M059J (cell line): ENCODE measurements at places on chromosomes 11 and 22. TPM values are rescaled to one million over a fixed set of nuclear protein-coding genes. Genes with fewer than 3 reads are reported as not detected.

MTCH2 gene
- total RNA-seq: 138 and 204 TPM in 2 replicates

DNA sequence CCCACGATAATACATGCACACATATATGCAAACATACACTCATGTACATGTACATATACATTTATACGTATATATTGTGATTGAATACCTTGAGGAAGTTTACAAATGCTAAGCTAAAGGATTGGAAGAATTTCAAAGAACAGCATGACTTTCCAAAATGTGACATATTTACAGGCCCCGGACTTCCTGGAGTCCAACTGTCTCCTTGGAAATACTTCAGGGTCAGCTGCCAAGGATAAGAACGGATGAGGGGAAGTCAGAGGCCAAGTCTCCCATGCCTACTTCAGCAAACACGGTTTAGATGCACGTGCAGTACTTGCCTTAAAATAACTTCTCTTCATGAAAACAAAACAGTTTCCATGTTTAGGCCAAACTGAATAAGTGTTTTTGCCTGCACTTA lies 213.6 kb downstream of the DYNC2H1 start:
- DNase-seq: no peak

GRCh38 chr22:41752011-41752970 lies 48.2 kb upstream of the CCDC134 start:
- DNase-seq: no peak

FOLR2 gene
- not detected in 2 replicates for total RNA-seq

DNA sequence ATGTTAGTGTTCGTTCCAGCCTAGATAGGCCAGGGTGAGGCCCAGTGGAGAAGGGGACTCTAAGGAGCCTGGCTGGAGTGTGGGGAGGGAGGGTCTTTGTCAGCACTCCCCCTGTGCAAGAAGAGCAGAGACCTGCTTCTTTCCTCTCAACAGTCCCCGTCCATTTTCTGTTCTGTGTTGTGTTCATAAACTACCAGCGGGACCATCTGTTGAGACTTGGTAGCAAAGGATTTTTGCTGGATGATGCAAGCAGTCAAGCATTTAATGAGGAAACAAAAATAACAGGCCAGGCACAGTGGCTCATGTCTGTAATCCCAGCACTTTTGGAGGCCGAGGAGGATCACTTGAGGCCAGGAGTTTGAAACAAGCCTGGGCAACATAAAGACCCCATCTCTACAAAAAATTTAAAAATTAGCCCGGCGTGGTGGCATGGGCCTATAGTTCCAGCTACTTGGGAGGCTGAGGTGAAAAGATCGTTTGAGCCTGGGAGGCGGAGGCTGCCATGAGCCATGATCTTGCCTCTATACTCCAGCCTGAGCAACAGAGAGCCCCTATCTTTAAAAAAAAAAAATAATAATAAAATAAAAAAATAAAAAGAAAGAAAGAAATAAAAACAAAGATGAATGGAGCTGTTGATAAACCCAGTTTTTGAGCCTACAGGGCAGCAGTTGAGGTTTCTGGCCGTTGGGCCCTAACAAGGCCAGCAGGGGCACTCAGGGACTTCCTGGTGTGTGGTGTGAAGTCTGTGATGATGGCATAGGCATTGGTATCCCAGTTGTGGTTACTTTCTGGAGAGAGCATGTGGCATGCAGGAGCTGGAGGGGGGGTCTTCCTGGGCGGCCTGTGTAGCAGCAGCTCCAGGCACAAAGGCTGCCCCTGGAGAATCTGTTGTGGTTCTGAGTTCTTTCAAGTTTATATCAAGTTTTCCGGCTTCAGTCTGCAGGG lies 1.7 kb upstream of the TXNRD2 start:
- peak; percentile 90 for DNase-seq
